Activated CD8-positive, alpha-beta memory T cell treated with anti-CD3 and anti-CD28 coated beads for 36 hours (primary cell): ENCODE measurements at places on chromosomes 7 and 10. TPM values are rescaled to one million over a fixed set of nuclear protein-coding genes. Genes with fewer than 3 reads are reported as not detected.

The VENTX gene
- total RNA-seq, result not detected

The TRIM74 gene
- 0.25 TPM for total RNA-seq

The HIP1 gene
- total RNA-seq, result 5.5 TPM

The MRC1 gene
- not detected for total RNA-seq

The PTPRZ1 gene
- total RNA-seq, result not detected

The CALD1 gene
- total RNA-seq, result 2.1 TPM

The DMBT1 gene
- total RNA-seq, result not detected

The CCDC7 gene
- 7.4 TPM for total RNA-seq

The SCIN gene
- total RNA-seq, result 0.08 TPM

The SLK gene
- total RNA-seq, result 22.8 TPM

The HHEX gene
- total RNA-seq, result 0.19 TPM

The SCART1 gene
- total RNA-seq, result 0.93 TPM

The CNPY1 gene
- total RNA-seq, result not detected

The CYP2C18 gene
- not detected for total RNA-seq

The SH2B2 gene
- total RNA-seq, result 2.2 TPM

The TYSND1 gene
- total RNA-seq, result 15.1 TPM

The NRP1 gene
- total RNA-seq, result 1.9 TPM

The SFRP4 gene
- not detected for total RNA-seq

The AZGP1 gene
- not detected for total RNA-seq

The CC2D2B gene
- total RNA-seq, result not detected

The SEC31B gene
- 21.4 TPM for total RNA-seq

The IFIT1B gene
- not detected for total RNA-seq

The CALCR gene
- total RNA-seq, result not detected

The SEMA3E gene
- total RNA-seq, result not detected

The HECW1 gene
- total RNA-seq, result not detected

The NANOS1 gene
- 0.10 TPM for total RNA-seq

The SFTPA1 gene
- not detected for total RNA-seq

The AGR2 gene
- total RNA-seq, result not detected

The EN2 gene
- not detected for total RNA-seq

The OR2A42 gene
- total RNA-seq, result not detected

The SKAP2 gene
- total RNA-seq, result 14.0 TPM

The ITIH5 gene
- total RNA-seq, result not detected

The ZNF503 gene
- 0.38 TPM for total RNA-seq

The SPDYE2B gene
- not detected for total RNA-seq

The CYP2C19 gene
- not detected for total RNA-seq

The FBXL15 gene
- 14.4 TPM for total RNA-seq

The AMZ1 gene
- total RNA-seq, result not detected

The GALNT11 gene
- total RNA-seq, result 18.0 TPM
